ENCODE measurements at places on chromosomes 5 and 9.

DNA sequence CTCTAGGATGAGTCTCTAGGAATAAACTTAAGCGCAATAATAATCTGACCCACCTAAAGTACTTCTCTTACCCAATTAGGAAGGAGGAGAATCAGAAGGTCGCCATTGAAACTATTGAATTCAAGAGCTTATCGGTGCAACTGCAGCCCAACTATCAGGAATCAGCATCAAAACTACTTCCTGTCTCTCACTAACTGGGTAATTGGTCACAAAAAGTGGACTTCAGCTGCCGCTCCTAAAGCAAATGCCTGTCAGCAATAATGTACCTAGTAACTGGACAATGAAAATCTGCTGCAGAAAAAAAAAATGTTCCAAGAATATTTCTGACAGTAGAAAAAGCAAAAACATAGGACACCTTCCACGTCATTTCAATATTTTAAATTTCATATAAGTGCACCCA is 3.3 kb downstream of the OR1L8 start:
- no peak for DNase-seq

DNA sequence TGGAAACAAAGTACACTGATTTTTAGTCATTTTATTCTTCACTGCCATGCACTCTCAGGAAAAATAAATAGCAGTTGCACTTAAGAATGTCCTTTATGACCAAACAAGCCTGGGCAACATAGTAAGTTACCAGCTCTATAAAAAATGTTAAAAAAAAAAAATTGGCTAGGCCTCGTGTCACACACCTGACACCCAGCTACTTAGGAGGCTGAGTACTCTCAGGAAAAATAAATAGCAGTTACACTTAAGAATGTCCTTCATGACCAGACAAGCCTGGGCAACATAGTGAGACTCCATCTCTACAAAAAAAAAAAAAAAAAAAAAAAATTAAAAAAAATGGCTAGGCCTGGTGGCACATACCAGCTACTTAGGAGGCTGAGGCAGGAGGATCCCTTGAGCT is 304.6 kb downstream of the SLCO4C1 start:
- DNase-seq = no peak

DNA sequence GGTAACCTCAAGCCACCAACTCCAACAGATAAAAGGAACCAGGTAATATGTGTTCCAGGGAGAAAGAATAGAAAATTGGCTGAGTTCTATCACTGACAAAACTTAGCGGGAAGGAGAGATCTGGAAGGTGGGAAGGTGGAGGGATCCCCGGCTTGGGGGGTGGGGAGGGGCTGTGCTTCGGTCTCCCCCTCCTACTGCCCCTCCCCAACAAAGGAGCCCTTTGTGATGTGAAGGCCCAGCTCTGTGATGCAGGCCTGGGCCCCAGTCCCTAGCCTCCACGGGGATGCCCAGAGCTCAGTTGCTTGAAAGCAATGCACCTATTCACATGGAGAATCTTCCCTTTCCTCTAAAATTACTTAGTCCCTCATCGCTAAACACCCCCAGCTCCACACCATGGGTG is 4.4 kb upstream of the ZNF484 start:
- no peak for DNase-seq

GRCh38 chr9:35599763-35600604 is 5.1 kb upstream of the TESK1 start:
- DNase-seq = no peak

- no peak for DNase-seq
These were observed 212.9 kb upstream of the SEMA6A start for GRCh38 chr5:116787570-116787969.

DNA sequence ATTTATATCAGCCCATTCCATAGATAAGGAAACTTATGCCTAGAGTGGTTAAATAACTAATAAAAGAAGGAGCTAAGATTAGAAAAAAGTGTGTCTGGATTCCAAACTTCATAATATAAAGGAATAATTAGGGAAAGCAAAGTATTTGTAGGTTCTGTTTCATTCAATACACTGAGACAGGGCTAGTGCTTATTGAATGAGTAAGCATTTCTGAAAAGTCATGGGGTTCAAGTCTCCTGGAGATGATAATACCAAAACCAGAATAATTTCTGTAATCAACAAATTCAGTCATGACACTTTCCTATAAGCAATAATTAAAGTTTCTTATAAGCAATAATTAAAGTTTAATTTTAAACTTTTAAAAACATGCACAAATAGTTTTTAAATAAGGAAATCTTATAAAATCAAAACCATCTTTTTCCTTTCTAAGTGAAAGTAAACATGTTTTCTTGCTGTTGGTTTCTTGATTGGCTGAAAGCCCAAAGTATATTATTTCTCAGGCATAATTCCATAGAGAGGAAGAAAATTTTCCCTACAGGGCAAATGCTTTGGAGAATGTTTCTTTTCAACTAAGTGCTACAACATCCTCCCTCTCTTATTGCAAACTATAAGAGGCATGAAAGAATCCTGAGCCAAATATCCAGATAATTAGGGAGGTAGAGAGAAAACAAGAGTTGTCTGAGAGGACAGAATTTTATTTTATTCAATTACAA is 510.2 kb downstream of the PRELID2 start:
- no peak for DNase-seq

DNA sequence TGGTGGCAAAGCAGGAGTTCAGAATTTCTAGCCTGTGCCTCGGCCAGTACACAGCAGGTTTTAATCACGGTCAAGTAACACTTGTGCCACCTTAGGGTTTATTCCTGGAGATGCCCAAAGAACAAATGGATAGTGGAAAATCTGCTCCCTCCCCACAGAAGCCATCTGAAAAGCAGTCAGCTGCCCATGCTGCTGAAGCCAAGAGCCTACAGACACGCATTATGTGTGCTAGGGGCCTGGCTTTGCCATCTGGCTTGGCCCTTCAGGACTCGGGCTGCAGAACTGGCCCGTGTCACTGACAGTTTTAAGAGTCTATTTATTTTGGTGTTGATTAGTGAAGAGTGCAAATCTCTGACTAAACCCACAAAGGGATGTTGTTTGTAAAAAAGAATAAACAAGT is 11.1 kb downstream of the ARSB start:
- no peak for DNase-seq

- no peak for DNase-seq
These were observed 452.4 kb upstream of the GRAMD2B start for GRCh38 chr5:125970631-125971307.

- DNase-seq = peak; percentile 77
These were observed 34.7 kb downstream of the LPCAT1 start for GRCh38 chr5:1488882-1489680.

- DNase-seq = no peak
These were observed 36.2 kb downstream of the SLC44A1 start for GRCh38 chr9:105280691-105281090.

DNA sequence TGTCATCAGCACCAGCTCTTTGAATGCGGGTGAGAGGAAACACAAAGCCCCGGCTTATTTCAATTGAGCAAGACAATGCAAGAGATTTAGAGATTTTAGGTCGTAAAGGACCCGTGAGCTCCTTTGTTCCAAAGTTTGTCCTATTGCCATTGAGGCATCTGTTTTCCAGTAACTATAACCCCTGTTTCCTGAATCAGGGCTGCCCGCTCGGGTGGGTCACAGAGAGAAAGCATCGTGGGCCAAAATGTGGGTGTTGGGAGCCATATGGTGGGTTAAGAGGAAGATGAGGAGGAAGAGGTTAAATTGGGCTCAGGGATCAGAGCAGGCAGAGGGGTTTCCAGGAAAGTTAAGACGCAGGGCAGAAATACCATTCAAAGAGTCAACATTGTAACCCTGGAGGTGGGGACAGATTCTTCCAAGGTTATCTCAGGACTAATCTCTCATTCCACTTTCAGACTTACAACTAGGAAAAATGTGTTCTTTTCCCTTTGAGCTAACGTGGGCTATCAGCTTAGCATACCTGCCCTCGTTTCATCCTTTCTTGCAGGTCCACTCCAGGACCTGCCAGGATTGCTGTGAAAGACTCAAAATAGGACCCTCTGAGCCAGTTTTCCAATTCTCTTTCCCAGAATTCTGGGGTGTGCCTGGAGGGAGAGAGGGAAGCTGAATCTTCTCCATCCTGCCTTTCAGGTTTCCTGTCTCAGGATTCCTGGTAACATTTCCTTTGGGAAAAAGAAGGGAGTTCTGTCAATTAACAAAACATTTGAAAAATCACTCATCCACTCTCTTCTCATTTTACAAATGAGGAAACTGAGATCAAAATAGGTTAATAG is 95.5 kb upstream of the TAF11L2 start:
- DNase-seq = no peak

DNA sequence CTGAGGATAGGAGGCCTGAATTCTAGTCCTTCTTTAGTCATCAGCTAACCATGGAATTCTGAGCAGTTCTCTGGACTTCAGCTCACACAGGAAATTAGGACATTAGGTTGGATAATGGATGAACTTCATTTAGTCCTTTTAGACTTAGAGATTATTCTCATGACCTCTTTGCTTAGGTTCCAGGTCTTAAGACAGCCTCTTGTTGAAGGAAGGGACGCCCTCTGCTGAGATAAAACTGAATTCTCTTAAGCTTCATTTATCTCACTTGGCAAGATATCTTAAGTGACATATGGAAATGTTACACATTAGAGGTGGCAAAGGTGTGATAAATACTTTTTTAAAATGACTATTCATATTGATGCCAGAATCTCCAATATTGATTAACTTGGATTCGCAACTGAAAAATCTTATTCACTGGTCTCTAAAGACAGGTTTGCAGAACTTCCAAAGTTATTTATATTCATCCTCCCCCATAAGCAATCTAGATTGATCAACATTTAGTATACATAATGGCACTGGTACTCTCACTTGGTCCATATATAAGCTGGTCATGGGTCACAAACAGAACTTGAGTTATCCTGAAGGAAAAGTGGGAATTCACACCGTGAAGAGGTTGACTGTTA is 16.9 kb upstream of the ZNF366 start:
- no peak for DNase-seq

DNA sequence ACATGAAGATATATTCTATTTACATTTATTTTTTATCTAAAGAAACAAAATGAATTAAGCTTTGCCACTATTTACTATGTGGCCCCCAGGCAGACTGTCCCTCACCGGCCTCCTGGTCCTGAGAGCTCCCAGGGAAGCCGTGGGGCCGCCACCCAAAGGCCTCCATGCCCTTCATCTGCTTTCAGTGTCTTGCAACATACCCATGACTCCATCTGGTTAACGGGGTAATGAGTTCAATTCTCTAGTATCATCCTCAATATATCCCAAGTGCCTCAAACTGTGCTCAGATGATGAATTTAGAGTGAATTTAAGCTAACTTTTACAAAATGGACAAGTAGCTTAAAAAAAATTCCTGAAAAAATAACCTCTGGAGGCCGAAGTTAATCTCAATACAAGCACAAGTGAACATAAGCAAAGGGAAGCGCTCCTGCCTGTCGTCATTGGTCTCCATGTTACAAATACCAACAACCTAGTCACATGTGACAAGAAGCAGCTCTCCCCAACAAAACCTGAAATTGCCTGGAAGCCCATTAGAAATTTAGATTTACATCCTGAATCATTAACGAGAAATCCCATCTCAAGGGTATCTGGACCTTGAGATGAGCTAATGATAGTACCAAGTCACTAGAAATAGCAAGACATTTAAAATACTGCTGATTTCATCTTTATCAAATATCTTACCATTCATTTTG is 26.1 kb downstream of the DAP start:
- DNase-seq = no peak

- no peak for DNase-seq
These were observed 259.6 kb upstream of the DMRT1 start for GRCh38 chr9:581673-582497.

- DNase-seq = no peak
These were observed 27.7 kb downstream of the UBLCP1 start for GRCh38 chr5:159290741-159291140.

GRCh38 chr5:151134228-151134627 is 23.4 kb downstream of the ANXA6 start:
- no peak for DNase-seq

GRCh38 chr9:98191181-98191608 is 1.2 kb downstream of the CORO2A start:
- DNase-seq = no peak

DNA sequence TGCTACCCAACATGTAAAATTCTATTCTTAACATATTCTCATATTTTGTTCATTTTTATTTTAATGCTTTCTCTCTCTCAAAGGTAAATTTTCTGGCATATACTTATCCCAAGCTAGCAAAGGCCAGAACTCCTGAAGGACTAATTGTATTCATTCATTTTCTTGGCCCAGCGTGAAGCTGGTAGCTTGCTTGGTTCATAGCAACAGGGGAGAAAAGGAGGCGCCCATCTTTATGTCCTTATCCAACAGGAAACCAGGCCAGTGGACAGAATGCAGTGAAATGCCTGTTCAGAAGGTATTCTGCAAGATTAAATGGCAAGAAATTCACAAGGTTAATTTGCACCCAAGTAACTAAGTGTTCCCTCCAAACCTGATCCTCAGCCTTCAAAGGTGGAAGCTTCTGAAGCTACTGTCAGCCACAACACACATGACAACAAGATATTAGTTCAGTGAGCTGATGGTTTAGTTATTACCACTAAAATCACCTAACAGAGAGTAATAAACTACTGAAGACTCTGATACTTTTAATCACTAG is 5.6 kb downstream of the EFNA5 start:
- no peak for DNase-seq

DNA sequence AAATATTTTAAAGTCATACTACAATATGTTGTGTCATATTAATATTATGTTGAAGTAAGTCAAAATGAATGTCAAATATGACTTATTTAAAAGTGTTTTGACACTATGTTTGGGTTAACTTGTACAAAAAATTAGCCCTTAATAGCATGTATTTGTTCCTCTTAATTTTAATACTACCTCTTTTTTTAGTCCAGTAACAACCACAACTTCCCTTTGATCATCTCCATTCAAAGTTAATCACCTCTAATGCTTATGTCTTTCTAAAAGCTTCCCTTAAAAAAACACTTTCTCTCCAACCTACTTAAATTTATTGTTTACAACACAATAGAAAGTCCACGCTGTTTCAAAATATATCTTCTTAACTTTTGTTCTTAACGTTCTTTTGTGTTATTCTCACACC is 9.6 kb downstream of the SLCO4C1 start:
- no peak for DNase-seq

DNA sequence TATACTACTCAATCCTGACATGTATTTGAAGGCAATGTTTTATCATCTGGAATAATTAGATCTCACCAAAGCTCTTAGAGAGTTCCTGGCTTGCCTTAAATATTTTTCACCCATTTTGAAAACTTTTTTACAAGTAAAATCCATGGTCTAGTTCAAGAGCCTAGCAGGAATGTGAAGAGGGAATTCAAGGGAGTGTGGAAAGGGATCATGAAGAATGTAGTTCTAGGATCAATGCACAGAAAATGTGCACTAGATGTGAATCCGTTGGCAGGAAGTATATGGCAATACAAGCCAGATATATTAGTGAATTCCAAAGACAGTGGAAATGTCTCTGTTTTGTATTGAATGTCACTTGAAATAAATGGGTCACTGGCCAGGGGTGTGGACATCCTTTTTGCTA is 167.9 kb upstream of the MOCS2 start:
- no peak for DNase-seq

Measured in stimulated activated CD8-positive, alpha-beta memory T cell treated with anti-CD3 and anti-CD28 coated beads, Interleukin-4, amount 100 ng/mL, for 48 hours (primary cell).